ENCODE measurements at places on chromosomes 13 and 19. TPM values are rescaled to one million over a fixed set of nuclear protein-coding genes. Genes with fewer than 3 reads are reported as not detected.
A peak's percentile ranks its signal among the peaks of the same experiment; 100 is the strongest.

GRCh38 chr19:2494447-2495129 is 18.7 kb downstream of the GADD45B start:
- peak; percentile 75 for DNase-seq

DNA sequence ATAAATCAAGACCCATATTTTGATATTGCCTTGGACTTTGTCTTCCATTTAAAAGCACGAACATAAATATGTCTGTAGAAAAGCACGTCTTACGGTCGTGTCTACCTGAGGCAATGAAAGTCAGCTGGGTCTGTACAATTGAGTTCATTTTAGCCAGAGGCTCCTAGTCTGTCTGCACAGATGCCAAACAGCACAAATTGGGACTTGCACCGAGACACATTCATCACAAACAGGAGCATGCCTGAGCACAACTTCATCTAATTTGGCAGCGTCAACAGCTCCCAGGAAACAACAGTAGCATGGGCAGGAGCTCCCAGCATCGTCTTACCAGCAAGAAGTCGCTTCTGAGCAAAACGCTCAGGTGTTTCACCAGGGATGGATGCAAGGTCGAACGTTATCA is 687.0 kb downstream of the EFNB2 start:
- DNase-seq: no peak

ADGRE1 gene
- total RNA-seq: 7.2 TPM

- DNase-seq: peak; percentile 35
Observed at GRCh38 chr19:45508417-45508860, 1.2 kb downstream of the VASP start.

GRCh38 chr19:5624018-5624663 is 1.3 kb downstream of the SAFB start:
- DNase-seq: peak; percentile 47

Data from RPMI7951 (cell line).